ENCODE measurements at places on chromosomes 5 and 9.

DNA sequence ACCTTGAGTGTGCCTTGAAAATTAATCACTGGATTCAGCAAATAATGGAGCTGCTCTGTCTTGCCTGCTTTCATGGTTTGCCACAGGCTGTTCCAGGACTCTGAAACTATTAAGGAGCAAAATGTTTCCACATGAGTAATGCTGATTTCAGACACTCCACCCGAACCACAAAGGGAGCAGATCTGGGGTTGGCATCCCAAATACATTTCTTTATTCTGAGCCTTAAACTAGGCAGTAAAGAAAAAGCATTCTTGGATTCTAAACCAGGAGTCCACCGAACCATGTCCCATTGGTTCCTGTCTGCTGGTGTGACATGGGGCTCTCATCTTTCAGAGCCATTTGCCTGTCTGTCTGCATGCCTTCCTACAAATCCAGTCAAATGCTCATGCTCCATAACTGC lies 10.1 kb upstream of the C1QTNF3 start:
- DNase-seq: no peak

DNA sequence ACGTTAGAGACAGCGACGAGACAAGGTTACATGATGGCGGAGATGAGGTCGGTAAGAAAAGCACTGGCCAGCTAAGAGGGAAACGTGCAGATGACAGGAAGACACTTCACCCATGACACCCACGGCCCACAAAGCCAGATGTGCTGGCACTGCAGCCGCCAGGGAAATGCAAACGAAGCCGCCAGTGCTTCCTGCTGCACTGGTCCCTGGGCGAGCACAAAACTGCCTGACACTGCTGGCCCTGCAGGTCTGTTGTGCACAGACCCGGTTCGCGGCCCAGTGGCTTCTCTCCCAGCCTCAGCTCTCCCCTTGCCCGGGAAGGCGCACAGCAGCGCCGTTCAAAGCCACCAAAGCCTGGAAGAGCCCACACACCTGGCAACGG lies 20.3 kb downstream of the QSOX2 start:
- no peak for DNase-seq

DNA sequence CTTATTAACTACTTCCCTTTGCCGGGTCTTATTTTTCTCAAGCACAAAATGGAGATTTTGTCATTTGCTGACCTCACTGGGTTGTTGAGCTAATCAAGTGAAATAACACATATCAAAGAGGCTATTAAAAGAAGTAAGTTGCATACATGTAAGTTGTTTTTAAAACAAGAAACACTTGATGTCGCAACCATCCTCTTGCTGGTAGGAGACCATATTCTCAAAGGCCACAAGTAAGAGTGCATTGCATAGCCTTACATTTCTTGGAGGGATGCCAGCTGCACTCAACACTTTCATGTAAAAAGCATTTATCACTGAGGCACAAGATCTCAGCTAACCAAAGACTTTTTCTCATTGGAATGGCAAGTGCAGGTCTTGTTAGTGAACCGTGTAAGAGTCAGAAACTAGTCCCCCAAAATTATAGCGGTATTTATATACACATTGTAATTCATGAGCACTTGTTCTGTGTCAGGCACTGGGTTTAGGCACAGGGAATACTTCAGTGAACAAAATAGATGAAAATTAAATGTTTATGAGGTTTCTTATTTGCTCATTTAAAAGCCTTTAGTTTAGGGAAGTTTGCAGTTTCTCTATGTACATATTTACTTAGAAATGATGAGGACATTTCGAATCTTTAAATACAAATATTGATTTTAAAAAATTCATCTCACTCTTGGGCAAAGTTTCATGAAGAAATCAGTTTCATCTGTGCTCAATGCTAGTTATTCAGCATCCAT lies 72.0 kb downstream of the ZFAND5 start:
- DNase-seq: peak; percentile 62

GRCh38 chr5:138083702-138084101 lies at the start of gene WNT8A:
TSS of gene WNT8A (plus strand) at chr5:138084033. CDS start at chr5:138084128, 95 bp downstream.
- no peak for DNase-seq

- DNase-seq: no peak
These were observed 20.8 kb downstream of the TTC33 start for GRCh38 chr5:40734986-40735385.

- no peak for DNase-seq
These were observed 37.5 kb downstream of the SPOCK1 start for GRCh38 chr5:137461391-137462264.

DNA sequence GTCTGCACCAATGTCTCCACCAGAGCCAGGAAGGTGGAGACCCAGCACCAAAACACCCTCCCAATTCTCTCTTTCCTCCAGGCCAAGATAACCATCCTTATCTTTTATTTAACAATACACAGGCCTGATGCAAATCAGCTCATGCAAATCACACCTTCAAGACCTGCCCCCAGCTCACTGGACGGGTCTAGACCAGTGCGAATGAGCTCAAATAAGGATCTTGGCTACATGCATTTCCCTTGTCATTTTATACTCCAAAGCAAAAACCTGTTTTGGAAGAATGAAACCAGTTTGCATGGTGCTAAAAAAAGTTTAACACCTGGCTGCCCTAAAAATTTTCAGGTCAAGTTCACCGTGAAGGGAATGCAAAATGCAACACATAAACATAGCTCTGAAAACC lies 31.9 kb upstream of the DAPK1 start:
- DNase-seq: no peak

DNA sequence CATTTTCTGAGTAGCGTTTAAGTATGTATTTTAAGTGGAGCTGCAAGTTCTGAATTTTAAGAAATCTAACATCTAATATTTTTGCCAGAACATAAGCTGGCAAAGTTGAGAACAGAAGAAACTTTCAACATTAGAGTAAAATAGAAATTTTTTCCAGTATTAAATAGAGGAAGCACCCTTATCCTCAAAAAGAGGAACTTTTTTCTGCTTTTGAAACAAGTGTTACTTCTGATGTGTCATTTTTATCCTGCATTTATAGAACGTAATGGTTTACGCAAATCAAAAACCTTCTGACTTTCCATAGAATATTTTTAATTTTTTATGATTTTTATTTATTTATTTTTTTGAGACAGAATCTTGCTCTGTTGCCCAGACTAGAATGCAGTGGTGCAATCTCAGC lies 21.8 kb downstream of the ZBED3 start:
- DNase-seq: no peak

- no peak for DNase-seq
These were observed 117.9 kb upstream of the MAN2A1 start for GRCh38 chr5:109571785-109572184.

DNA sequence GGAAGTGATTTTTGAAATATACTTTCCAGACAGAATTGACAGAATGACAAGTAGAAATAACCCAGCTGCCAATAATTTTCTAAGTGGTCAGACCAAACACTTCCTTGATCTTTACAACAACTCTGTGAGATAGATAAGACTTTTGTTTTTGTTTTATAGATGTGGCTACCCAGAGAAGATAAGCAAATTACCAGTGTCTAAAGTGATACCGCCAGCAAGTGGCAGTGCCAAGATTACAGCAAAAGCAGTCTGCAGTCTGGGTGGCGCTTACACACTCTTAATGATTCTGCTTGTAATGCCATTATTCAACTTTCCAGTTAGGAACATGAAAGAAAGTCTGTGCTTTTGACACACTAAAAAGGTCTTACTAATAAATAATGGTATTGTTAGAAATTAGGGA lies 92.1 kb downstream of the HCN1 start:
- DNase-seq: no peak

DNA sequence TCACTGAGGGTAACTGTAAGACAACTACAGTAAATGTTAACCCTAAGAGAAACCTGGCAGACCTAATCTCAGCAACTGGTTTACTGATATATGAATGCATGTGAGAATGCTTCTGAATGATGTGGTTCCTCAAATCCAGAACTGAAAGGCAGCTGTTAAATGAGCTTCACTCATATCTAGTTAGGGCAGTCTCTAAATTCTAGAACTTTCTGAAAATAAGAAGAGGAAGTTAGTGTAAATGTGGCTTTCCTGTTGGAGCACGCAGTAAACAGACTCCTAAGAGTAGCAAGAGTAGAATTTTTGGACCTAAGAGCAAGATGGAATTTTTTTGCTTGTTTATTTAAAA lies 117.9 kb upstream of the KCNN2 start:
- no peak for DNase-seq

DNA sequence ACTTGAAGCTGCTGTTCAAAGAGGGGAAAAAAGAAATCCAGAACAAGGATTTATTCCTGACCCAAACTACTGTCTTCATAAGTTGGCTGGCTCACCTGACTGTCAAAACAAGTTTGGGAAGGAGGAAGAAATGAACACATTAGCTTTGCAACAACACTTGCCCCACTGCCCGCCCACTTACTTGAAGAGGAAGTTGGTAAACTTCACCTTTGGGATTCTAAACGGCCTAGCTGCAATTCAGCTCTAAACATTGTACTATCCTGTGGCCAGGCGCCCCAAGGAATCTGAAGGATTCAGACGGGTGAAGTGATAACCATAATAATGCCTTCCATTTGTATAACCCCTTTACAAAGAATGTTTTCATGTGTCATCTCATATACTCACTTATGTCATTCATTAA lies 199.4 kb downstream of the ARRDC3 start:
- no peak for DNase-seq

- DNase-seq: no peak
These were observed 137.4 kb downstream of the GAS1 start for GRCh38 chr9:86809759-86810367.

- DNase-seq: no peak
These were observed 93.9 kb downstream of the SNX18 start for GRCh38 chr5:54611290-54611951.

DNA sequence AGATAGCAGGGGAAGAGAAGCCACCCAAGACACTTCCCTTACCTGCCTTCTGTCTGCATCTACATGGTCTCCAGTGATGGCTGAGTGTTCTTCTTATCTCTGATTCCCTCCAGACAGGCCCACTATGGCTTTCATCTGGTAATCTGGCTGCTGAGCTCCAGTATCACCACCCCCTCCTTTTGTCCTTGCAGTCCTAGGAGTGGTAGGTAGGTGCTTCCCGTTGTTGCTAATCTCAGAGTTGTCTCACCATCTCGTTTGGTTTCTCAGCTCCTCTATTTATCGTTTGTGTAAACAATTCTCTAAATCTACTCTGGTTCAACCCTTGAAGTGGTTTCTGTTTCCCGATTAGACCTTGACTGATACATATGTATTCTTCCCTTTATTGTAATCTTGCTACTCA lies 243.8 kb upstream of the RFX3 start:
- DNase-seq: no peak

GRCh38 chr9:137108608-137109249 lies 5.8 kb downstream of the DPP7 start:
- DNase-seq: no peak

GRCh38 chr5:79140553-79140952 lies 28.9 kb downstream of the BHMT start:
- no peak for DNase-seq

DNA sequence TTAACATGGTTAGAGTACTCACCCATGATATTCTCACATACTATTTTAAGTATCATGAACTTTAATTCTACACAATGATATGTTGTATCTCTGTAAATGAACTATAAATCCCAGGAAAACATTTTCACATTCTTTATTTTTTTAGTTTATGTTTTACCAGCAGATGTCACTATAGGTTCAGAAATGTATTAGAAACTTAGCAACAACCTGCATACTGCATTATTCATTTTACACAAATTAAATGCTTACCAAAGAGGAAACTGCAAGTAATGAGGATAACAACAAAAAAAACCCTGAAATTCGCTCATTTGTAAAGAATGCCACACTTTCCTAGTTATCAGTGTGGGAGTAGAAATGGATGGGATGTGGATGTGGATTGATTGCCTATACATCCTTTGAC lies 217.5 kb upstream of the OTULINL start:
- DNase-seq: no peak

DNA sequence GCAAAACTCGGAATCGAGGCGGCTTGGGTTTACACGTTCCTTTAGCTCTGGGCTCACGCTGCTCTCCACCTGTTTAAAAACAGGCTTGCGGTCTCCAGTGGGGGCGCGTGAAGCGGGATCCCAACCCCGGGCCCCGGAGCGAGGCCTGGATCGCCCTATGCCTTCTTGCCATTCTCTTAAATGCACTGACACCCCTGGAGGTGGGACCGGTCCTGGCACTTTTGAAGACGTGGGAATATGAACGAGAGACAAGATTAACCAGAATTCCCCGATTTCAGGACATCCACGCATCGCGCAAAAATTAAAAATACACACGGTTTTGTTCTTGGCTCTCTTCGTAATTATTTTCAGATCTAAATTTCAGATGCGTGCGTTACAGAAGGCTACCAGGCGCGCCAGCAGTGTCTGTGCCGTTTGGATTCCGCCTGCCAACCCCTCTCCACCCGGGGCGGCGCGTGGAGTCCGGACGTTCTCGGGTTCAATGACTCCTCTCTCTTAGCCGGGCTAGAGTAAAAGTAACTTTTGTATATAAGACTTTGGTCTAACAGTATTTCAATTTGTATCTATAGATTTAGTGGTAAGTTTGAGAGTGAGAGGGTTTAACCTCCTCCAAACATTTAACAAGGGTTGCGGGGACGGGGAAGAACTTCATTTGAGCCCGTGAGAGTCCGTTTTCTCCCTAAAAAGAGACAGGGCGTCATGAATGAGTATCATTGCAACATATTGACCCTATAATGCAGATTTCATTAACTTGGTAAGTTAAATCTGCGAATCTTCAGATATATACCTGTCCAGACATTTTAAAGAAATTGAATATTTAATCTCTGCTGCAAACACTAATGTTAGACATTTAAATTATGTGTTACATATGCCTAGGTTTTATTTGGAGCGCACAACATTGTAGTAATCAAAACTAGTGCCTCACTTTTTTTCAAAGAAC lies 3.8 kb downstream of the FOXD1 start:
- no peak for DNase-seq

DNA sequence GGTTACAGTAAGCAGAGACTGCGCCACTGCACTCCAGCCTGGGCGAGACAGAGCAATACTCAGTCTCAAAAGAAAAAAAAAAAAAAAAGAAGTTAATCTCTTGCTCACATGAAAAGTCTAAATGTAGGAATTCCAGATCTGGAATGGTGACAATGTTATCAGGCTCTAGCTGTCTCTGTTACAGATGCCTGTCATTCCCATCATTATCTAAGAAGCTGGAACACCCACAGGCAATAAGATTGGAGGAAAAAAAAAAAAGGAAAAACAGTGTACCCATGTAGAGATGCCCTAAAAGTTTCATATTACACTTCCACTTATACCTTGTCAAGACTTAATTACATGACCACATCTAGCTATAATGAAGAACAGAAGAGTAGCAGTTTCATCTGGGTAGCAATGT lies 38.2 kb downstream of the PTBP3 start:
- no peak for DNase-seq

All from NCI-H187 (cell line).